DMS79 treated with DMSO at 0.1 percent for 48 hours (cell line): ENCODE measurements at places on chromosomes 11 and 22.

DNA sequence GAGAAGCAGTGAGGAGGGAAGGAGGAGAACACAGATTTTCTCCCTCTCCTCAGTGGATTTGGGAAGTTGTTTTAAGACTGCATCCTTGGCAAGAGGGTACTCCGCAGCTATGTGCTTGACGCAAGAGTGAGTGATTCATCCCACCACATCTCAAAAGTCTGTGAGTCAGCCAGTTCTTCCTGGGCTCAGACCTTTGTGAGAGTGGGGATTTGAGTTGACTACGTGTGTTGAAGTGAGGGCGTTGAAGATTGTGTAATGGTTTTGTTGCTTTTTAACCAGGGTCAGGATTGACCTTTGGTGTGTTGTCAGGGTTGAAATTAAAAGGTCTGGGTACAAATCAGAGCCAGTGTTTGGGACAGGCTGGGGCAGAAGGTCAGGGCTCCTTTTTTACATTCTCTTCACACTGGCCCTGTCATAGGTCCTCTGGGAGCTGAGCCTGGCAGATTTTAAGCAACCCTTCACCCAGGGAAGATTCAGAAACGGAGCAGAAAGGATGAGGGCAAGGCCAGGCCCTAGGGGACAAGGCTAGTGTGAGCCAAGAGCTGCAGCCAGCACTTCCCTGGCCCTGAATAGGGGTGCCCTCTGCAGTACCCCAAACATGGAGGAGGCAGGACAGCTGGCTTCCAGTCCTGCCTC is 4.2 kb upstream of the C11orf86 start:
- no peak for DNase-seq

GRCh38 chr11:77121096-77121640 is 6.9 kb upstream of the MYO7A start:
- DNase-seq, result no peak

GRCh38 chr11:14673824-14674405 is 30.3 kb downstream of the PDE3B start:
- DNase-seq, result no peak

GRCh38 chr11:110891411-110891810 is 179.2 kb upstream of the ARHGAP20 start:
- DNase-seq, result no peak

DNA sequence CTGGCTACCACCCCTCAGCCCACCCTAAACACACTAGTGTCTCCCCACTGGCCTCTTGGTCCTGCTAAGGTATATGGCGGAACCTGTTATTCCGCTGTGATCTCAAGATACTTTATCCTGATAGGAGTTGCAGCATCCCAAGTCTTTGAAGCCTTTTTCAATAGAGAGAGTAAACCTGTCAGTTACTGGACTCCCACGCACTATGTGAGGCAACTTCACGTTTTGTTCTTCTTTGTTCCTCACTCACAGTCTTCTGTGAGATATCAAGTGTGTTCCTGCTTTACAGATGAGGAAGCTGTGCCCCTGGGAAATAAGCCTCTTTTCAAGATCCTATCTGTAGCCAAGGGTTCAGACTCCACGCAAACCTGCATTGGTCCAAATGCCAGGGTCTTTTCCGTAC is 127.8 kb downstream of the MYO18B start:
- DNase-seq, result no peak

DNA sequence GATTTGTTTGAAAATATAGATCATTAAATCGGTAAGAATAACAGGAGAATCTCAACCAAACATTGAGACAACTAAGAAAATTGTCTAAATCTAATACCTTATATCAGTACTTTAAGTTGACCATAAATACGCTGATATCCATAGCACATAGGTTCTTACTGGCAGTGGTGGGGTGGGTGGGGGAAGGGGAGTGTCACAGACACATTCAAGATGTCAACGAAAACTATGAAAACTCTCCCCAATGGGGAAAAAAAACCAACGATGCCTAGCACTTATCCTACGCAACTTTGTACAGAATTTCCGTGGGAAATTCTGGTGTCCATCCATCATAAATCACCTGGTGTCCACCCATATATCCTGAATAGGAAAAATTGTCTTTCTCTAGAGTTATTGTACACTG is 6.2 kb downstream of the GRAP2 start:
- no peak for DNase-seq
